Inflammatory macrophage treated with lipopolysaccharide for 1 hour (primary cell): ENCODE measurements at places on chromosomes 7 and 10.

GRCh38 chr10:128158021-128158795 lies 32.0 kb upstream of the MKI67 start:
- no peak for DNase-seq

DNA sequence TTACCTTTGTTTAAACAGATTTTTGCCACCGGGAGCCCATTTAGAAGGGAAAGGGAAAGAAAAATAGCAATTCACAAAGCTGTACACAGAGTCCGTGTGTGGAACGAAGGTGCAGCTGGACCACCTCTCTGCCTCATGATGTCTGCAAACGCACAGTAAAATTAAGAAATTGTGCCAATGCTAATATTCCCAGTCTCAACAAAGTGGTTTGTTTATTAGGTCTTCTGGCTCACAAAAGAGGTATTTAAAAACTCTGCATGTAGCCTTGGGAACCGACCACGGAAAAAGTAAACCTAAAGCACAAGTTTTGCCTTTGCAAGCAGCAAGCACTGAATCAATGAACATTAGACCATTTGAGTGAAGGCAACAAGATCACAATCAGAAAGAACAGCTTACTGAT lies 57.7 kb downstream of the CREB3L2 start:
- DNase-seq: no peak

- no peak for DNase-seq
Observed at GRCh38 chr7:50273301-50273700, 31.2 kb upstream of the IKZF1 start.

DNA sequence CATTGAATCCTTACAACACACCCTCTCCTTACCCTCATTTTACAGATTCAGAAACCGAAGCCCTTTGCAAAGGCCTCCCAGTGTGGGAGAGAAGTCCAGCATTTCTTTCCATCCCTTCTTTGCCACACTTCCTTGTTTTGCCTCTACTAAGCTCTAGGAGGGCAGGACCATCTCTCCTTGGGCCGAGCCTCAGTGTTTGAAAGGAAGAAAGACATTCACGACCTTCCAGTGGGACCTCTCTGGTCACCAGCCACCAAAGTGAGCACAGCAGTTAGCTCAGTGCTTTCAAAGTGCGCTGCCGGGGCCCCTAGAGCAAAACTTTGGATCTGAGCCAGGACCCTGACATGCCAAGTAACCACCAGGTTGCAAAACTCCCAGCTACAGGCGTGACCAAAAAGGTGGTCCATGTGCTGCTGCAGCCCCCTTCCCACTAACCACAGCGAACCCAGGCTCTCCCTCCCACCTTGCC lies 12.4 kb downstream of the CTBP2 start:
- no peak for DNase-seq

DNA sequence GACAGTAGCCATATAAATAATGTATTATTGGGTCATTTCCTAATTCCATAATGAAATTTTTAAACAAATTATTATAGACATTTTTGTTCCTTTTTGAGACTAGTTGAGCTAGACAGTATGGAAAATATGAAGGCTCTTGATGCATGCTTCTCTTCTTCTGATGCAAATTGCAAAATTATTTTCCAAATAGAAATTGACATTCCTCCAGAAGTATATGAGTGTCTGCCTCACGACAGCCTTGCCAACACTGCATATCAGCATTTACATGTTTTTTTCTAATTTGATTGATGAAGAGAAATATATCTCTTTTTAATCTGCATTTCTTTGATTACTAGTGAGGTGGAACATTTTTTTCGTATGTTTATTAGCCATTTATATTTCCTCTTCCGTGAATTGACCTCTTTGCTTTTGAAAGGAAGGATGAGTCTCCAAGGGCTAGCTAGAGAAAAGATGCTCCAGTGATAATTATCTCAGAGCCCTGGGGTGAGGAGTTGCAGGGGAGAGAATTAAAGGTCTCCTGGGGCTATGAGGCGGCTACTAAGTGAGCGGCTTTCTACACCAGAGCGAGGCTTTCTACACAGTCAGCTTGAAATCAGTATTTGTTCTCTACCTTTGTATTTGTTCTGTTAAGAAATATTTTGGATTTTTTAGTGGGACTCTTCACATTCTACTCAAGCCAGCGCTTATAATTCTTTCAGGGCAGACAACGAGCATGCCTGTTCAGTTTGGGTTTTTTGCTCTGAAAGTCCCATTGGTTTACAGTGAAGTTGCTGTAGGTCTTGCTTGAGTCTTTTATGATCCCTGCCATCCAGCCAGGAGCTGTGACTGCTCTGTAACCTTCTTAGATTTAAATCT lies 712.2 kb upstream of the GALNT17 start:
- no peak for DNase-seq

GRCh38 chr7:81415181-81415580 lies 354.7 kb downstream of the HGF start:
- DNase-seq: no peak

GRCh38 chr10:113044016-113044755 lies 94.1 kb downstream of the TCF7L2 start:
- peak; percentile 92 for DNase-seq
